ENCODE measurements at places on chromosomes 2 and 18.

- no peak for DNase-seq
These were observed 708.6 kb upstream of the ZEB2 start for GRCh38 chr2:145228506-145228905.

GRCh38 chr18:35474884-35475283 is 22.9 kb downstream of the INO80C start:
- DNase-seq: no peak

DNA sequence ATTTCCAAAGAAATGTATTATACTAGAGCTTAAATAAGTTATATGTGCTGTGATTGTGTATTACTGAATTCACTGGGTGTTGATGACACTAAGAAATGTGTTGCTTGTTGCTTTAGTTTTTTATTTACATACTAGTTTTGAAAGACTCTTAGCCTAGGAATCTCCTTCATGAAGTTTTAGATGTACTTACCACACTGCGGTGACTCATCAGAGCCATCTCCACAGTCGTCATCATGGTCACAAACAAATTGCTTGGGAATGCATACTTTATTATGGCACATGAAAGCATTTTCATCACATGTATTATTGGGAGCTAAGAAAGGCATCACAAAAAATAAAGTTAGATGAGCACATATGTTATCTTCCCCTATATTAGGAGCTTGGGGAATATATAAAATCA is 1624.2 kb downstream of the LRP1B start:
- DNase-seq: no peak

DNA sequence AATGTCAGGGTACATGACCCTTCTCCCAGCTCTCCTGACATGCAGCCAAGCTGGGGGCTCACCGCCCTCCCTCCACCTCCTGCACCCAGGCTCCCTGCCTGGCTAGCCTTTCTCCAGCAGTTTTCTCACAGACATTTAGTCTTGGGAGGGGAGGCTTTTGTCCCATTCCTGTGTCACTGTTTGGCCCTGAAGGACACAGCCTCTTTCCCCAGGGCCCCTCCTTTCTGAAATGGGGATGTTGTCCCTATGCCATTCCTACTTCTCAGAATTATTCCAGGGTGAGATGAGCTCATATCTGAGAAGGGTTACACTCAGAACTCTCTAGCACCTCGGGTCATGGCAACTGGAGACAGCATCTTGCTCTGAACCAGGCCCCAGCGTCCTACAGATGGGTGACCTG is 47.3 kb upstream of the MRPL33 start:
- DNase-seq: no peak

- no peak for DNase-seq
These were observed 78.3 kb downstream of the MBP start for GRCh38 chr18:77054288-77054605.

DNA sequence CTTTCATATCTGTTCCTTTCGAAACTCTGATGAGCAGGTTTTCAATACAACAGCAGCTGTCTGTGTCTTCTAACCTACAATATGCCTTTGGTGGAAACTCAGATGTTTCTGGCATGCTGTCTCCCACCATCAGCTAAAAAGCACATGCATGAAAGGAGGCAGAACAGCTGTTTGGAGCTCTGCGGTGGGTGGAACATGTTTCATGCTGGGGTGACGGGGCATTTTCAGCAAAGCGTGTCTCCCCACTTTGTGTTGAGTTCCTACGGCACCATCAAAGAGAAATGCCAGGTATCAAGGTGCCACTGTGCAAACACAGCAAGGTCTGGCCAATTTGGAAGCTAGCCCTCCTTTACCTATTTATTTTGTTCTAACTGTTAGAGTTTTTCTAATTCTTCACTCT is 290.1 kb downstream of the CLIP4 start:
- DNase-seq: peak; percentile 68

- no peak for DNase-seq
These were observed 19.4 kb upstream of the TTC39C start for GRCh38 chr18:23995180-23995579.

DNA sequence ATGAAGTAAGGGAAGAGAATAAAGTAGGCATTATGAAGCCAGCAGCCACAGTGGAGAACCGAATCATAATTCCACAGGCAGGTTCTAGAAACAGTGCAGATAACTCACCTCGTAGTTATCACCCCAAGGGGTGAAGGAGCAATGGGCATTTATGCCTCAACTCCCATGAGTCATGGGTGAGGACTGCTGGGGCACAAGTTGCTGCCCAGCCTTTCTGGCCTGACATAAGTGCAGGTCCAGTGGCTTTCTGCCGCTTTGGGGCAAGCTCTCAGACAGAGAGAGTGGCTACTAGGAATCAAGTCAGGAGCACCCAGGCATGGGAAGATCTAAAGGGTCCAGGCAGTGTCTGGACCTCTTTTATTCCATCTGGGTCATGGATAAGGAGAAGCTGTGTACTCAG is 149.8 kb downstream of the SUCLG1 start:
- DNase-seq: no peak

GRCh38 chr18:24764766-24765165 is 304.3 kb downstream of the HRH4 start:
- DNase-seq: no peak

Measured in NCI-H524 (cell line).